AG10803 (cell line): ENCODE measurements at places on chromosomes 12 and 14.
A peak's percentile ranks its signal among the peaks of the same experiment; 100 is the strongest.

- peak; percentile 29 for DNase-seq
These were observed 214.6 kb downstream of the ERC1 start for GRCh38 chr12:1205512-1206060.

GRCh38 chr12:13000616-13000924 lies 505 bp upstream of the HEBP1 start:
- peak; percentile 24 for DNase-seq

DNA sequence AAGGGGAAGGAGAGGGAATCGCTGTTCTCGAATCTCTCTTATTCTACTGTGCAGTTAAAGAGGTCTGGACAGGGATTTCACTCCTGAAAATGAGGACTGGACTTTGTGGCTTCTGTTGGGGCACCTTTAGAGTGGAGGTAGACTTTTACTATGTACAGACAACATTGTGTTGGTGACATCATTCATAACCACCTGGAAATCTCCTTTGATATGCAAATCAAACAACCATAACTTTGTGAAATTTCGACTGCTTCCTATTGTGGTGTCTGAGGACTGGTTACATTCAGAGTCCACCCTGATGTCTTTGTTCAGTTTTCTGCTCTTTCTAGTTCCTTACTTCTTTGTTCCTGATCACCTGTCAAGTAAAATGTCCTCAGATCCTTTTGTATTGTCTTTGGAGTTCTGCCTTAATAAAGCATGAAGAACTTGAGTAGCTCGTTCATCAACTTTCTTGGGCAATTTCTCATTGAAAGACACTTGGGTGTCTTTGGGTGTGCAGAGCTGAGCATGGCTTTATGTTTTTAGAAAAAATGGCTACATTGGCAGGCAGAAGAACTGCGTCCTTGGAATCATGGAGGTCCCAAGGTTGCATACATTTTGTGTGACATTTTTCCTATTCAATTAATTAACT lies 29.8 kb downstream of the LRRK2 start:
- DNase-seq, result no peak

- peak; percentile 99 for DNase-seq
These were observed at the start of gene CYP46A1 for GRCh38 chr14:99683619-99684409. TSS of gene CYP46A1 (plus strand) at chr14:99684298. CDS start at chr14:99684418, 120 bp downstream.

- DNase-seq, result no peak
These were observed 49.7 kb downstream of the DDX51 start for GRCh38 chr12:132094269-132094891.

- no peak for DNase-seq
These were observed 36.8 kb upstream of the NINJ2 start for GRCh38 chr12:700016-700415.

- DNase-seq, result peak; percentile 28
These were observed 137.8 kb downstream of the TTC7B start for GRCh38 chr14:90678420-90678819.
